Amygdala (tissue), 56 donors: ENCODE measurements at places on chromosomes 3 and 15.

DNA sequence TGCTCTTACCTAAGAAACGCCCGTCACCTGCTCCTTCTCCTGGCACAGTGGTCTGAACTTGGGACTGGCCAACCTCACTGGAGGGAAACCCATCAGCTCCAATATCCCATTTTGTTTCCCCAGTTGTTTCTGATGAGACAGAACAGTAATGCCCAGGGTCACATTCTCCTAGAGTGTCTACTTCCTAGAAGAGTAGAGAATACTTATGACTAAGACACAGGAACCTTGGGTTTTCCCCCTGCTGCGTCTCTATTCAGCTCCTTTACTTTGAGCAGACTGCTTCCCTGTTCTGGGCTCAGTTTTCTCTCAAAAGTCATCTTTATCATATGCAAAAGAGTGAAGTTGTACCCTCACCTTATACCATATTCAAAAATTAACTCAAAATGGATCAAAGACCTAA lies 79.4 kb downstream of the POLR2M start:
- DNase-seq: no peak

DNA sequence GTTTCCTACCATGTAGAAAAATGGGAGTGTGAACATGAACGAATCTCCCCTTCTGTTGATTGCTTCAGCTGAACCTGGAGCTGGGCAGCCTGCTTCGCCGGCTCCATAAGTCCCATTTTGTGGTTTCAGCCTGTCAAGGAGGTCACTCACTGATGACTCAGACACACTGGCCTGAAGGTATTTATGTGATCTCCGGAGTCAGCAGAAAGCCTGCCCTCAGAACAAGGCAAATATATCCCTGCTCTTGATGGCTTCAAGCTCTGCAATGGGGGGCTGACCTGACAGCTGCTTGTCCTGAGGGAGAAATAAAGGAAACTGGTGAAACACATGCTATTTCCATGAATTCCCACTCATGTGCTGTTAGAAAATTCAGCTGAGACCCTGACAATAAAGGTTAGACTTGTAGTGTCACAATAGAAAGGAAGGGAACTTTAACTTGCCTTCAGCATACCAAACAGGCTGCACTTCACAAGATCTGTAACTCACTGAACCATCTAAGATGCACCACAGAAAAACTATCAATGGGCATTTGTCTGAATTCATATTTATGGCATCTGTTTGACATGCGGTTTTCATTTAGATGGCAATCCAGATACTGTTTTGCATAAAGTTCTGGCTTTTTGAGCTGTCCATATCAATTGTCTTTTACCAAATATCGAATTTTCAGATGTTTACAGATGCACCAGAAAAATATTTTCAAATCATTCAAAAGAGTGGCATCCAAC lies 282.0 kb upstream of the VEPH1 start:
- DNase-seq: no peak

GRCh38 chr3:139954146-139954860 lies 19.3 kb downstream of the CLSTN2 start:
- DNase-seq: no peak

GRCh38 chr3:30623351-30623750 lies 16.9 kb downstream of the TGFBR2 start:
- DNase-seq: no peak

- DNase-seq: no peak
Measured at GRCh38 chr3:108222853-108223565, 785 bp upstream of the IFT57 start.

DNA sequence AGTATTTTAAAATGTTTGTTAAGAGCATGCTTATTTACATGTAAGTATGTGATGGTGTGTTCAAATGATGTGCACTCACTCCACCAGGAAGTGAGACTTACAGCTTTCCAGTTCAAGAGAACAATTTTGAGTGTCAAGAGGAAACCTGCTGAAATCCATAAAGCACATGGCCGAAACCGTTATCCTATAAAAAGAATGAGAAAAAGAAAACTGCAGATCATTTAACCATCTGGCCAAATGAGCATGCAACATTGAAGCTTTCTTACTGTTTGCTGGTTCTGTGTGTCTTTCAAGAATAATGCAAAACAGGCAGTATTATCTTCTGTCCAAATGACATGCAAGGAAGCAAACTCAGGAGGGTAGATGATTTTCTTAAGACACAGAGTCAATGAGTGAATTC lies 26.3 kb downstream of the GABRR3 start:
- DNase-seq: no peak

DNA sequence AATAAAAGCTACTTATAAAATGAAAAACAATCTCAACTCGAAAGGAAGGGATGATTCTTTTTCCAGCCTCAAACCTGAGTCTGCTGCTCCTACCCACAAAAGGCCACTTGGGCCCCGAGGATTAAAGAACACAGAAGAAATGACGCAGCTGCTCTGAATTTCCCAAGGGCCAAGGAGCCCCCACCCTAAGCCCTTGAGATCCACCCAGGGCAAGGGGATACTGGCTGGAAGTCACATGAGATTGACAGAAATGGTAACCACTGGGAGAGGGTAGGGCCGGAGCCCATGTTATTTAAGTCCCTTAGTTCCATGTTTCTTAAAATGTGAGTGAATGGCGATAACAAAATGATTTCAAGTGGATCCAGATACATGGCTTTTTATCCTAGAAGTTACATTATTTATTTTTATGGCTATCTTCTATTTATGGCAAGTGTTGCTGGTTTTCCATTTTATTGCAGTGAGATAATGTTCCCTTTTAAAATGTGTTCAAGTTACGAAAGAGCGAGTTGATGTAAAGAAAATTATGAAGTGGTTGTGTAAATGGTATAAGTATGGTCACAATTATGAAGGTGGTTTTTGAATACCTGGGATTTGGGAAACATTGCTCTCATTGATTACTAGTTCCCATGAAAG lies 16.8 kb downstream of the IGDCC4 start:
- no peak for DNase-seq

GRCh38 chr3:25554376-25554775 lies 110.3 kb downstream of the TOP2B start:
- DNase-seq: no peak

GRCh38 chr3:8773941-8774542 lies 4.6 kb upstream of the OXTR start:
- DNase-seq: peak; percentile 13

DNA sequence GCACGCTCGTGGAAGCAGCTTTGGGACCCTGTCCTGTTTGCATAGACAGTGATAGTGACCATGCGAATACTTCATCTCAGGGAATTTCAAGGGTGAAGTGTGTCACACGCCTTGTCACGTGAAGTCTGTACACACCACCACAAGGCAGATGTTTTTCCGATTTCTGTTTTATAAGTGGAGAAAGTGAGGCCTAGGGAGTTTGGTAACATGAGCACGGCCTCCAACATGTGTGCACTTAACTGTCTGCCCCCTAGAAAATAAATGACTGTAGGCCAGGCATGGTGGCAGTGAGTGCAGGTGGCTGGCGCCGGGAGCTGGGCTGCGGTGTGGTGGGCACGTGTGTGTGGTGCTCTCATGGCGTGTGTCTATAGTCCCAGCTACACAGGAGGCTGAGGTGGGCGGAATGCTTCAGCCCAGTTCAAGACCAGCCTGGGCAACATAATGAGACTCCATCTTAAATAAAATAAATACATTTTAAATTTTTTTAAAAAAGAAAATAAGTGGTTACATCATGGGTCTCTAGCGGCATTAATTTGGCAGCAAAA lies 42.0 kb downstream of the WHAMM start:
- DNase-seq: no peak

GRCh38 chr3:186083746-186084145 lies 25.1 kb downstream of the ETV5 start:
- DNase-seq: no peak

DNA sequence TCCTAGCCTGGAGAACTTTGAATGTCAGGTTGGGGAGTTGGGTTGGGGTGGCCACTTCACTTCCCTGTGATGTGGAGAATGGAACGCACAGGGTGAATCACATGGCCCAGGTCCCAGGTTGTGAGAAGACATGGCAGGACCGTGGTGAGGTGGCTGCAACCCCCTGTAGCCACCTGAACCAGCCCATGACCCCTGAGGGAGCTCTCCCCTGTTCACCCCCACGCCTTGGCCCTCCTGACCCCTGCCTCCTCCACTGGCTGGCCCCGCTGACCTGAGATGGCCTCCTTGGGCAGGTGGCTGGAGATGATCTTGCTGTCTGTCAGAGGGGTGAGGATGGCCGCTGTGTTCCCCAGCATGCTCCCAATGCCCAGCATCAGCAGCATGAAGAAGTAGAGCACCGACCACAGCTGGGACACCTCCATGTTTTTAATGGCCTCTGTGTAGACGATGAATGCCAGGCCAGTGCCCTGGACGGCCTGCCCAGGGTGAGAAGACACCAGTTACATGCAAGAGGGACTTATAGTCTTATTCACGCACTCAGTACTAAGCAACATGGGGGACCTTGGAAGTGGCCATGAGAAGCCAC lies 31.0 kb downstream of the SLC6A20 start:
- no peak for DNase-seq

GRCh38 chr3:194312743-194313281 lies 38.3 kb downstream of the CPN2 start:
- DNase-seq: no peak

DNA sequence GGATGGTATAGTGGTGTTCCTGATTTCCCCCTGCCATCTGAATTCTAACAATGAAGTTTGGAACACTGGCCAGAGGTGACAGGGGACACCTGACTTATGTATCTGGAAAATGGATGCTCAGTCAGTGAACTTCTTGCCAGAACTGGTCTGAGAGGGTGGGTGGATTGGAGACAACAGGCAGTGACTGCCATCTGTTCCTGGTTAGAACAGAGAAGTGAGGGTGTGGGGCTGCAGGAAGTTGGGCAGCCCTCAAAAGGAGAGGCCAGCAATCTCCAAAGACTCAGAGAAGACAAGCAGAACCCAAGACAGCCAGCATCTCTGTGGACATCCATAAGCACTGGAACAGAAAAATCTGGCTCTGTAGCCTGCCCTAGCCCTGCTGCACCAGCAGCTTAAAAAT lies 50.5 kb downstream of the ANP32A start:
- DNase-seq: no peak

GRCh38 chr15:40511472-40512133 lies 40.8 kb downstream of the CHST14 start:
- no peak for DNase-seq

DNA sequence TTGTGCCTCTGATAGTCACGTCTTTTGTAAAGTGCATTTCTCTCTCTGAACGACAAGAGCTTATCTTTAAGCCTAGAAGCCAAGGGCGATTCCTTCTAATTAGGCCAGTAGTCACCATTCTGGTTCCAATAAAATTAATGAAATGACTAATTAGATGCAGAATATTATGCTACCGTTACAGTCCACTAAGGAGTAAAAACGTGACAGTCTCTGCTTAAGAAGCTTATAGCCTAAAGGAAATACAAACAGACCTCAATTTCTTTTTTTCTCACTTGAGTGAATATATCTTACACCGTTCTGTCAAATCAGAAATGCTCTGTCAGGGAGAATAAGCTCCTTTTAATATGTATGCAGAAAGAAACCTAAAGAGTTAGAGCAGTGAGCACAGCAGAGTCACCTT lies 236.1 kb downstream of the CD47 start:
- DNase-seq: no peak

DNA sequence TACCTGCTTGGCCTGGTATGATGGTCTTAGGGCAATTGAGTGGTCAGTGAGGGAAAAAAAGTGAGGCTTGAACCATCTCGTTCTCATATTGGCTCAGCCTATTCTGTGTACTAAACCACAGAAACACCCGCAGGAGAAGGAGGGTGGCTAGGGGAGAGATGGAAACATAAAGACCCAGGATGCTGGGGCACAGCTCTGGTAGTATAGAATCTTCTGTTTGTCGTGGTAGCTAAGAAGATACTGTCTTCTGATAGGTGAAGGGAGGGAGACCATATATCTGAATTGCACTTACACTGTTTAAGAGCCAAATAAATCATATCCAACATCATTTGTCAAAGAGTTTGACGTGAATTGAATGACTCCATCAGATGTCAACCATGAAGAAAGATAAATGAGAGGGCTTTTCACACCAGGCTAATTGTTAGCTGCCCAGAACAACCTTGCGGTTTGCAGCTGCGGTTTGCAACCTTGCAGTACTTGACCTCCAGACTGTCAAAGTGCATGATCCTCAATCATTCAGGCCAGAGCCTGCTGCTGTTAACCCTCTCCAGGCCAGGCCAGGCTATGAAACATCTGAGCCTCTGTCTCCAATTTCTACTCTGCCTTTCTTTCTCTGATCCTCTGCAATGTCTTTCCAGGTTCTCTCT lies 40.9 kb upstream of the PIK3R4 start:
- DNase-seq: no peak

DNA sequence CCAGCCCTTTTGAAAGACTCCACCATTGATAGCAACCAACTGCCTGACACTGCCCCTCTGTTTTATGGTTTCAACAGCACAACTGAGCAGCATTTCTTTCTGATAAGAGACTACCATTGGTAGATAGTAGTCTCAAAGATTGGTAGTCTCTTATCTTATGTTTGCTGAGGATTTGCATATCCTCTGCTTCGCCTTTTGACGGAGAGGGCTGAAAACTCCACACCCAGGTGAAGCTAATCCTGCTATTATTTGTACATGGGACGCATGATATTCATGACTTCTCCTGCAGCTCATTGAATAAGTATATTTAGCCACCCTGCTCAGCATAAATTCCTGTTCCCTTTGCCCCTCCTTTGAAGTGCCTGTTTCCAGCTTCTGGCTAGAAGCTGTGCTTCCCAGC lies 119.4 kb upstream of the STRIT1 start:
- no peak for DNase-seq

- no peak for DNase-seq
Measured at GRCh38 chr3:186788482-186789370, 5.3 kb downstream of the EIF4A2 start.

DNA sequence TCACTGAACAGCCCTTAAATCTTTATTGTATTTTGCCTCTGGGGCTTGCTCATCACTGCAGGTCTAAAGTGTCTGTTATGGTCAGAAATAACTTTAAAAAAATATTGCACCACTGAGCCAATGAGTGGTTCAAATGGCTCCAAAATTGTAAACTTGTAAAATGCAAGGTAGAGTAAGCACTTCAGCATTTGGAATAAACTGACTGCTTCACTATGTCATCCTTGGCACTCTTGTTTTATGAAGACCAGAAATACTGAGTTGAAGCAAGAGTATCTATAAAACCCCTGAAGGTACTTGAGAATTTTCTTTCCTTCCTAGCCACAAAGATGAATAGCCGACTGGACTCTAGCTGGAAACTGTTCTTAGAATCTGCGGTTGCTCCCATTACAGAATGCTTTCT lies 390.3 kb upstream of the DPH6 start:
- no peak for DNase-seq
